ENCODE measurements at places on chromosomes 7 and 10.
A peak's percentile ranks its signal among the peaks of the same experiment; 100 is the strongest.

- DNase-seq = no peak
These were observed 607.1 kb upstream of the FOXK1 start for GRCh38 chr7:4074994-4075393.

DNA sequence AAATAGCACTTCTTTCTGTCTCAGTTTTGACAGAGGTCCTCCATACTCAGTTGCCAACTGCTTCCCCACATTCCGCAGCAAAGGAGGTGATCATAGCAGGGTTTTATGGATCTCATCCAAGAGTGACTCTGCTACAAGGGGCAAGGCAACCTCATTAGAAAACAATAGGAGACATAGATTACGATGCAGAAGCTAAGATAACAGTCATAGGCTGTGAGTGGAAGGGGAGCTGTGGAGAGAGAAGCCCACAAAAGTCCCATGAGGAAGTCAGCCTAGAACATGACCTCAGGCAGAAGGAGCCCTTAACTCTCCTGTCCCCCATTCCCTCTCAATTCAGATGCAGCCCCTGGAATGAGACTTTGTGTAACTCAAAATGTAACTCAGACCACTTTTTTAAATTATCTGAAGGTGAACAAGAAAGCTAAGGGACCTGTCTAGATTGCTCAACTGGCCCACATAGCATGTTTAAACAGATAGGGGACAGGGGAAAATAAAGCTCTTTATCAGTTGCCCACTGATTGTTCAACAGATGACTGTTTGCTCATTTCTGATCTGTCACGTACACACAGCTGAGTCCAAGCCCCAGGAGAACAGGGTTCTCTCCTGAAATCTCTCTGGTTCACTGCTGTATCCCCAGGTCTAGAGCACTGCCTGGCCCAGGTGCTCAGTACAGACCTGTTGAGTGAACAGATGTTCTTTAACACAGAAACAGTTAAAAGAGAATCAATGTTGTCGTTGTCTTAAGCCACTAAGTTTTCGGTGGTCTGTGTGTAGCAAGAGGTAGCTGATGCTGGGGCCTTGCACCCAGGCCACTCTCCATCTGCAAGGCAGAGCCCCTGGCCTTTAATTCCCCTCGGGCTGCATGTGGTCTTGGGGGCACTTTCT is 1.5 kb upstream of the NCOA4 start:
- DNase-seq = no peak

GRCh38 chr7:71144963-71145362 is 13.0 kb downstream of the GALNT17 start:
- DNase-seq = no peak

- no peak for DNase-seq
These were observed 59.1 kb upstream of the PPP1R3C start for GRCh38 chr10:91691981-91692380.

DNA sequence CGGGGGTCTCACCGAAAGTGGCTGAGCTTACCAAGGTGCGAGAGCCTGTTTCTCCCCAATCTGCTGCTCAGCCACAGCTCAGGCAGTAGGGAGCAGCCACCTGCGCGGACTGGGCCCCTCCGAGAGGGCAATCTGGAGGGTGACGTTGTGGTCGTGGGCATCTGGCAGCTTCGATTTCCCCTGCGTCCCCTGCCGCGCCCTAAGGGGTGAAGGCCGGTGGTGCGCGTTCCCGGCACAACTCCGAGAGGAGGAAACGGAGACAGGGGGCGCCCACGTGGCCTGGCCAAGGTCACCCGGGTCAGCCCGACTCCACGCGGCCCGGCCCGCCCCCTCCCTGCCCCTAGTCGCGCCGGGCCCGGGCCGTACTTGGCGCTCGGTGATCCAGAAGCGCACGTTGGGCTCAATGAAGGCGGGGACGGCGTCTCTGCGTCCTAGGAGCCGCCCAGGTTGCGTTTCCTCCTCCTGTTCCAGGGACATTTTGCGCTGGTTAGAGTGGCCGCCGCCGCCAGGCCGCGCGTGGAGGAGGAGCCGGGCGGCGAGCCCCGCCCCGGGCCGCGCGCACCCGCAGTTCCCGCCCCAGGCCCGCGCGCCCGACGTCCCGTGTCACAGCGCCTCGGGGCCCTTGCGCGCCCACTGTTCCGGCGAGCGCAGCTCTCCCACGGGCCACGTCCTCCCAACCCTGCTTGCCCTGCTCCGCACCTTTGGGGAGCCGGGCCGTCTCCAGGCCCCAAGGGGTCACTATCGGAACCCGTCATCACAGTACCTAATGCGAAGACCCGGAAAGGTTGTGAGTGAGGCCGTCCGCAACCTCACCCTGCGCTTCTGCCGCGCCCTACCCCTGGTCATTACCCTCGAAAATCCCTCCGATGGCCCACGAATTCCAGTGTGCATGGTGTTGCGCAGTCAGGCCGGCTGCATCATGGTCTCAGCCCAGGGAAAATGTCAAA is at the start of gene SFXN4:
SFXN4 (minus strand) TSS at position 544 of the 947 bp plus-strand sequence; CDS start at position 477, 67 bp downstream.
- peak; percentile 60 for DNase-seq

- DNase-seq = no peak
These were observed 2.6 kb downstream of the GRID1 start for GRCh38 chr10:86363833-86364490.

DNA sequence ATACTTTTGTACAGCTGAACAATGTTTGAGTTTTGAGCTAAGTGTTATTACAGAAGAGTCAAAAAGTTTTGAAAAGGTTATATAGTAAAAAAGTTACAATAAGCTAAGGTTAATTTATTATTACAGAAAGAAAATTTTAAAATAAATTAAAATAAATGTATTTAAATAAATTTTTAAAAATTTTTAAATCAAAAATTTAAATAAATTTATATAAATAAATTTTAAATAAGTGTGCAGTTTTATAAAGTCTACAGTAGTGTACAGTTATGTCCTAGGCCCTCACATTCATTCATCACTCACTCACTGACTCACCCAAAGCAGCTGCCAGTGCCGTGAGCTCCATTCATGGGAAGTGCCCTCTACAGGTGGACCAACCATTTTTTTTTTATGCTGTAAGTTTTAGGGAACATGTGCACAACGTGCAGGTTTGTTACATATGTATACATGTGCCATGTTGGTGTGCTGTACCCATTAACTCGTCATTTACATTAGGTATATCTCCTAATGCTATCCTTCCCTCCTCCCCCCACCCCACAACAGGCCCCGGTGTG is 462.9 kb upstream of the ZMIZ1 start:
- DNase-seq = peak; percentile 22

- DNase-seq = no peak
These were observed 17.7 kb upstream of the TTYH3 start for GRCh38 chr7:2613931-2614600.

- DNase-seq = no peak
These were observed 9.4 kb downstream of the IFRD1 start for GRCh38 chr7:112459645-112460044.

- no peak for DNase-seq
These were observed 19.0 kb downstream of the CLEC2L start for GRCh38 chr7:139542308-139543151.
